ENCODE measurements at places on chromosomes 11 and 22.

DNA sequence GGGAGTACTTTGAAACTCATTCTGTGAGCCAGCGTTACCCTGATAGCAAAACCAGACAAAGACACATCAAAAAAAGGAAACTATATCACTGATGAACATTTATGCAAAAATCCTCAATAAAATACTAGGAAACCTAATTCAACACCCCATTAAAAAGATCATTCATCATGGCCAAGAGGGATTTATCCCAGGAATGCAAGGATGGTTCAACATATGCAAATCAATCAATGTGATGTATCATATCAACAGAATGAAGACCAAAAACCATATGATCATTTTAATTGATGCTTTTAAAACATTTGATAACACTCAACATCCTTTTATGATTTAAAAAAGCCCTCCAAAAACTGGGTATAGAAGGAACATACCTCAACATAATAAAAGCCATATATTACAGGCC is 19.8 kb downstream of the RRP8 start:
- no peak for DNase-seq

DNA sequence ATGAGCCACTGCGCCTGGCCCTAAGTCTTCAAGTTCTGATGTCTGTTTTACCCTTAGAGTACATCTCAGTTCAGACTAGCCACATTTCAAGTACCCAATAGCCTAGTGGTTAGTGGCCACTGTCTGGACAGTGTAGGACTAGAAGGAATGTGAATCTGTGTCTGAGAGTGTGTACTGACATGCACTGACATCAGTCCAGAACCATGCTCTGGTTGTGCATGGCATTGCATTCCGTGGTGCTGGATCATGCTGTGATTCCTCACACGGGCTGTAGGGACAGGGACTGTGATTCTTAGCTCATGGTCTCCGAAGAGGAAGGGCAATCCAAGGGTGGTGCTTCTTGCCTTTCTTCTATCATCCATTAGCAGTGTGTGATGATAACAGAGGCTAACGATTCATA is 41.1 kb downstream of the AMOTL1 start:
- no peak for DNase-seq

GRCh38 chr11:9739123-9739900 is 75.4 kb downstream of the SWAP70 start:
- DNase-seq: no peak

- DNase-seq: no peak
These were observed 21.7 kb upstream of the ANKK1 start for GRCh38 chr11:113365895-113366294.

GRCh38 chr11:27100534-27100933 is 59.9 kb downstream of the BBOX1 start:
- DNase-seq: no peak

DNA sequence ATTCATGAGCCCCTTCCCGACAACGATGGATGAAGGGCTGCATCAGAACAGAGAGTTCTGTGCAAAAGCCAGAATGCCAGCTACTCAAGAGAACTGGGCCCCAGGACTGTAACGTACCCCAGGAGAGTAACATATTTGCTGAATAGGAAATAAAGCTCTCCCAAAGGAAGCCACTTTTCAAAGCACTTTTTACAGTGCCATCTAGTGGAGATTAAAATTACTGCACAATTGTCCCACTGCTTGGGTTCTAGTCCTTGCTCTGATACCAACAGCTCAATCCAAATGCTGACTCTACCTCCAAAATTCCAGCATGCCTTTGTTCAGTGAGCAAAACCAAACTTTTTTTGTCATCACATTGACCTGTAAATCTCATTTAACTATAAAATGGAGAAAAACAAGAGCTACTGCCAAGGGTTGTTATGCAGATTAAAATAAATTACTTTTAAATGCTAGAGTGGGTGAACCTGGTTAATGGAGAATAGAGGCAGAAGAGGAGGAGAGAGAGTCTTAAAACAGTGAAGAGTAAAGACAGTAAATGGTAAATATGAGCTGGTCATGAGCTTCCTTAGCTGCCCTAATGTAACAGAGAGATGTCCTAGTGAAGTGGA is 87.6 kb upstream of the FSHB start:
- DNase-seq: peak; percentile 49

DNA sequence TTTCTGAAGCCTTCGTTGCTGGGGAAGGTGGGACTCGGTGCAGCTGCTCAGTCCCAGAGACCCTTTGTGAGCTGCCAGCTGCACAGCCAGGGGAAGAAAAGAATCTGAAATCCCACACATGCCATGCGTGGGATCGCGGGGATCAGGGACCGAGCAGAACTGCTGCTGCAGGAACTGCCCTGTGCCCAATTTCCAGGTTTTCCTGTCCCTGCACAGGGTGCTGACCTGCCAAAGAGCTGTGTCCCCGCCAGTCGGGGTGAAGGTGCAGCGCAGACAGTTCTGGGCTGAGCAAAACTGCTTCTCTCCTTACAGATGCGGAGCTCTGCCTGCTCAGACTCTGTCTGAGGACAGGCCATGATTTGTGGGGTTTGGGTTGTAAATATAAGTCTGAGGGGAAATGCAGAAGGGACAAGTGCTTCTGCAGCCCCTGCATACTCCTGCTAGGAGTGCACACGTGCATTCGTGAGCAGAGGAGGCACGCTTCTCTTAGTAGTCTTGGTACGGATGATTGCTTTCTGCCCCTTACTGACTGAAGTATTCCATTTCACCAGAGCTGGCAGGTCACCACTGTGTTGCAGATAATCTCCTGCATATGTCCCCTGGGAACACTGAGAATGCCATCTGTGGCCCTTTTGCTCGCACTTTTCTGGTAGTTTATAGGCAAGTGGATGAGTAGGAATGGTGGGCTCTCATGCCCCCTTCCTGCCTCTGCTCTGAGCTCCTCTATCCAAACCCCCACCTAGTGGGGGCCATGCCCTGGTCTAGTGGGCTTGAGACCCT is 141.4 kb downstream of the PARVA start:
- DNase-seq: no peak

DNA sequence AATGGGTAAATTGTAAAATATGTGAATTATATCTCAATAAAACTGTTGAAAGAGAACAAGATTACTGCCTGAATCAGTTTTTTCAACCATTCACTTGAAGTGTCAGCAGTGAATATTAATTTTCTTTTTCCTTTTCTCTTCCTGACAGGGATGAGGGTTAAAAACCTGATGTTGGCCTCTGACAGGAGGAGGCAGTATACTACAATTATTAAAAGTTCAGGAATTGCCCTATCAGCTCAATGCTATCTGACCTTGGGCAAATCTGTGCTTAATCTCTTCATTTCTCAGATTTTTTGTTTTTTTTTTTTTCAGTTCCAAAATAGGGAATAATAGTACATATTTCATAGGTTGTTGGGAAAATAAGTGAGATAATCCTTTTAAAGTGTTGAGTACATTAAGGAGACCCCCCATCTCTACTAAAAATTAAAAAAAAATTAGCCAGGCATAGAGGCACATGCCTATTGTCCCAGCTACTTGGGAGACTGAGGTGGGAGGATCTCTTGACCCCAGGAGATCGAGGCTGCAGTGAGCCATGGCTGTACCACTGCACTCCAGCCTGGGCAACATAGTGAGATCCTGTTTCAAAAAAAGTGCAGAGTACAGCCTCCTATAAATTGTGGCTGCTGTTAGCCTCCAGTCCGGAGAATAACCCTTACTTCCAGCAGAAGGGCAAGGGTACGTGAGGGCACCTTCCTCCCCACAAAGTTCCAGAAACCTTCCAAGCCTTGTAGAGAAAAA is 48.8 kb downstream of the TRIM44 start:
- peak; percentile 15 for DNase-seq

DNA sequence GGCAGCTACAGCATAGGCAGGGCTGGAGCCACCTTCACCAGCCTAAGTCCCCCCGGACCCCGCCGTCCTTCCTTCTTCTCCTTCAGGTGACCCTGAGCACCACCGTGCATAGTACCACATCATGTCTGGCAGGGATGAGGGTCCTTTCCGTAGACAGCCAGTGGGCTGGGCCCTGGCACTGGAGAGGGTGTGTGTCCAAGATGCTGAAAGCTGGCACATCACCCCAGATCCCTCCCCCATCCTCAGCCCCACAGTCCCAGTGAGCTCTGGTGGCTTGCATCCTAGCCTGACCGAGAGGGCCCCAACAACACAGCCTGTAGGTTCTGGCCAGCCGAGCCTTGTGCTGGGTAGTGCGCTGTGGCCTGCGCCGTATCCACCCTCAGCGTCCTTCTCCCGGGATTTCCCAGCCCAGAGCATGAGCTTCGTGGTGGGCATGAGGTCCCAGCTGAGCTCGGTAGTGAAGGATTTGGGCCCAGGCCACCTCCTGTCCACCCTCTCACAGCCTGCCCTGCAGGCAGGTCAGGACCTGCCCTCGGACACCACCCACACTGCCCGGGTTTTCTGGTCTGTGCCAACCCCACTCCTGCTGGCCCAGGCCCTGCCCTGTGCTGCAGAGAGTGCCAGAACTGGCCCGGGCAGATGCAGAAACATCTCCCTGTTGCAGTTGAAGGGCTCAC is 1124.3 kb downstream of the BRD1 start:
- no peak for DNase-seq

GRCh38 chr11:111974446-111974845 is 37.3 kb downstream of the DIXDC1 start:
- no peak for DNase-seq

DNA sequence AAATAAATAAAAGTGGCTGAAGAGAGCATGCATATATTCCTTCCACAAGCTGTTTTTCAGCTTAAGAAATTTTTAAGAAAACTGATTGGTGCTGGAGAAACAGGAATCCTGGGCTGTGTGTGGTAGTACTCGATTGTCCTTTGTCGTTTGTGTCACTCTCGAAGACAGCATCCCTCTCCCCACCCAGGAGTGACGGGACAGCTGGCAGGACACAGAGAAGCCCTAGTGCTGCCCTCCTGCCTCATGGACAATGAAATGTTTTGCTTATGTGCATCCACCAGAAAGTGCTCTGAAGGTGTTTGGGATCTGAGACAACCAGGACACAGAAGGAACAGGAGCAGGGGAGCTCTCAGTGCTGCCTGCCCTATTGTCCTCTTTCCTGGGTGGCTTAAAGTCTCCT is 12.8 kb downstream of the PLAAT4 start:
- no peak for DNase-seq
